ENCODE measurements at places on chromosomes 2 and 18. TPM values are rescaled to one million over a fixed set of nuclear protein-coding genes. Genes with fewer than 3 reads are reported as not detected.

Gene STARD6
- total RNA-seq, result not detected

Gene FSIP2
- total RNA-seq, result 0.82 TPM

Gene ITPRIPL1
- 2.0 TPM for total RNA-seq

Gene KLHL29
- total RNA-seq, result 8.9 TPM

Gene TUBA3E
- not detected for total RNA-seq

Measured in sigmoid colon (tissue), 7 donors.